ENCODE measurements at places on chromosomes 6 and 20.

DNA sequence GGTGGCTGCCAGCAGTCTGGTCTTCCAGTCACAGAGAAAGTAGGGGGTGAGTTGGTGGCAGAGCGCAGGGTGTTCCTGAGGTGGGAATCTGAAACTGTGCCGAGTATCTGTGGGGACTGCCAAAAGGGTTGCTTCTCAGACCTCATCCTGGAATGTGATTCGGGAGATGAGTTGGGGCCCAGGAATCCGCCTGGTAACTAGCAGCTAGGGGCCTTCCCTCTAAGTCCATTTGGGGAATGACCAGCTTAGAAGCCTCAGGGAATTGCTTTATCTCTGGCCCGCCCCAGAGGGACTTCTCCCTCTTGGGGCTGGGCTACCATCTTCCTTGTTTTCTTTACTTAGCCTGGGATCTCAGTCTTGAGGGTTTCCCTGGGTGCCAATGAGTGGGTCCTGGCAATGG is 49.6 kb downstream of the MOCS1 start:
- DNase-seq, result no peak

DNA sequence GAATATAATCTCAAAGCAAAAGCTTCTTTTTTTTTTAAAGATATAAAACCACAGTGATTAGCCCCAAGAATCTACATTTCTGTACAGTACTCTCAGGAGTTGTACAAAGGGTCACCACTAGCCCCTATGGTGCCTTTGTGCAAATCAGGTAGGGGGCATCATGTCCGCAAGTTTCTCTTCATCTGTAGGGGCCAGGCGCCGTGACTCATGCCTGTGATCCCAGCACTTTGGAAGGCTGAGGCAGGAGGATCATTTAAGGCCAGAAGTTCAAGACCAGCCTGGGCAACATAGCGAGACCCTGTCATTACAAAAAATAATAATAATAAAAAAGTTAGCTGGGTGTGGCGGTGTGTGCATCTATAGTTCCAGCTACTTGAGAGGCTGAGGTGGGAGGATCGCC is 63.9 kb downstream of the ZMYND8 start:
- no peak for DNase-seq

- DNase-seq, result no peak
Measured at GRCh38 chr20:58619077-58619863, 31.8 kb upstream of the STX16 start.

- DNase-seq, result no peak
Measured at GRCh38 chr6:117681162-117681741, 6.0 kb downstream of the NUS1 start.

GRCh38 chr6:107690643-107691061 is 133.5 kb downstream of the SCML4 start:
- DNase-seq, result no peak

- no peak for DNase-seq
Measured at GRCh38 chr6:41599015-41599851, 39.0 kb upstream of the MDFI start.

DNA sequence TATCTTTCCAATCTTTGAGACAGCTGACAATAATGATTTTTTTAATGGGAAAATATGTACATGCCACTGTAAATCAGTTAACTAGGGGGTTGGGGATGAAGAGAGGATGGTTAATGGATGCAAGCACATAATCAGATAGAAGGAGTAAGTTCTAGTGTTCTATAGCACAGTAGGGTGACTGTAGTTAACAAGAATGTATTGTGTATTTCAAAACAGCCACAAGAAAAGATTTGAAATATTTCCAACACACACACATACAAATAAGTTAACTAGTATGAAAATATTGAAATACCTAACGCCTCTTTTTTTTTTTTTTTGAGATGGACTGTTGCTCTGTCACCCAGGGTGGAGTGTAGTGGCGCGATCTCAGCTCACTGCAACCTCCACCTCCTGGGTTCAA is 153.4 kb upstream of the SALL4 start:
- no peak for DNase-seq

- DNase-seq, result no peak
Measured at GRCh38 chr20:37515876-37516275, 5.2 kb upstream of the NNAT start.

DNA sequence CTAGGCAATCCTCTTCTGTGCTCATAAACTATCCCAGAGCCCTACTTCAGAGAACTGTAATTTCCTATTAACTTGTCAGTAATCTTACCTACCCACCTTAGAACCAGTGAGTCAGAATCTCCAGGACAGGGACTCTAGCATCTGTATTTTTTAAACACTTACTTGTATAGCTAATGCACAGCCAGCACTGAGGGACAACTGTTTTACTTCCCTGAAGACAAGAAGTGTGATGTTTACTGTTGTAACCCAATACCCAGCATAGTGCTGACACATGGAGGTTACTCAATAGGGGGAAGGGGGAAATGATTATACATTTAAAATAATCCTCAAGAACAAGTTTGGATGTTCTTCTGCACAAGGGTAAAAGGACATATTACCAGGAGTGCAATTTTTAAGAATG is 130.8 kb downstream of the BTBD9 start:
- DNase-seq, result no peak

DNA sequence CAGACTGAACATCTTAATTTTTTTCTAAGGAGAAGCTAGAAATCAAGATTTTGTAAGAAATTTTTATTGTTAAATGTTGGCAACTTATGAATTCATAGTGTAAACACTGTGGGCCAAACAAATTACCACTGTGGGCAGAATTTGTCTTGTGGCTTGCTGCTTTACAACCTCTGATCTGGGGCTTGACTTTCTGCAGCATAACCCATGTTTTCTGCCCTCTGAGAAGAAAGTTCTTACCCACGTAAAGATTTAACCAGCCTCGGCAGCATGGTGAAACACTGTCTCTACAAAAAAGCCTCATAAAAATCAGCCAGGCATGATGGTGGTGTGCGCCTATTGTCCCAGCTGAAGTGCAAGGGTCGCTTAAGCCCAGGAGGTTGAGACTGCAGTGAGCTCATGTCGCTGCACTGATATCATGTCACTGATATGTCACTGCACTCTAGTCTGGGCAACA is 12.9 kb downstream of the ITCH start:
- DNase-seq, result no peak

DNA sequence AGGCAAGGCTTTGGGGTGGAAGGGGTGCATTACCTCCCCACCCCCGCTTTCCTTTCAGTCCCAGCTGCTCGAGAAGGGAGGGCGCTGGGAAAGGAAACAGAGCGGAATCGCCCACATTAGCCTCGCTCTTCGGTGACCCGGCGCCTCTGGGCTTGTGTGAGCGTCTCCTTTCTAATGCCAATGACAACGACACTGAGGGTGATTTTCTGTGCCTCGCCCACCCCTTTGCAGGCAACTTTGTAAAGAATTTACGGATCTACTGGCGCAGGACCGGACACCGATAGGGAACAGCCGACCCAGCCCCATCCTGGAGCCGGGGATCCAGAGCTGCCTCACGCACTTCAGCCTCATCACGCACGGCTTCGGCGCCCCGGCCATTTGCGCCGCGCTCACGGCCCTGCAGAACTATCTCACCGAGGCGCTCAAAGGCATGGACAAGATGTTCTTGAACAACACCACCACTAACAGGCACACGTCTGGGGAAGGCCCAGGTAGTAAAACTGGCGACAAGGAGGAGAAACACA is 24.3 kb downstream of the TFAP2B start:
- no peak for DNase-seq

DNA sequence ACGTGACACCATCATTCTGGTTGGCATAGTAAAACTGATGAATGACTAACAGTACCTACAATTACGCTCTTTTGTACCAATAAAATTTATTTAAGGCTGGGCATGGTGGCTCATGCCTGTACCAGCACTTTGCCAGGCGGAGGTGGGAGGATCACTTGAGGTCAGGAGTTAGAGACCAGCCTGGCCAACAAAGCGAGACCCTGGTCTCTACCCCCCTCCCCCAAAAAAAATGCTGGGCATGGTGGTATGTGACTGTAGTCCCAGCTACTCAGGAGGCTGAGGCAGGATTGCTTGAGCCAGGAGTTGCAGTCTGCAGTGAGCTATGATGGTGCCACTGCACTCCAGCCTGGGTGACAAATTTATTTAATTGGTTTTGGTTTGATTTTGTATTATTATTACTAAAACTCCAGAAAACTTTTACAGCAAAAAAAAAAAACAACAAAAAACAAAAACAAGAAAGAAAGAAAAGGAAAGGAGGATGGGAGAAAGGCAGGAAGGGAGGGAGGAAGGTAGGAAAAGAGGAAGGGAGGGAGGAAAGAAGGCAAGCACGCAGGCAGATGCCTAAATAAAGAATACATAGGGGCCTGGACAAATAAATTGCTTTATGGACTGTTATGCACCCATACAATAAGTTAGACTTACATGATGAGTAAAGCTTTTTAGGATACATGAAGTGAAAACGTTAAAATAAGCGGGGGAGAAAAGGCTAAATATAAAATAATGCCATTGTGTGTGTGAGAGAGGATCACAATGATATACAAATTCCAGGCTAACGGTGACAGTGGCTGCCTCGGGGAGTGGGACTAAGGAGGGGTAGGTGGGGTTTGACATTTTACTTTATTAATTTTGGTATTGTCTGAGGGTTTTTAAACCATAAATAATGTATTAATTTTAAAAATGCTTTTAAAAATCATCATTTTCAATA is 682 bp upstream of the ZSCAN9 start:
- no peak for DNase-seq

- DNase-seq, result no peak
Measured at GRCh38 chr6:158257425-158257759, 54.9 kb upstream of the TULP4 start.

DNA sequence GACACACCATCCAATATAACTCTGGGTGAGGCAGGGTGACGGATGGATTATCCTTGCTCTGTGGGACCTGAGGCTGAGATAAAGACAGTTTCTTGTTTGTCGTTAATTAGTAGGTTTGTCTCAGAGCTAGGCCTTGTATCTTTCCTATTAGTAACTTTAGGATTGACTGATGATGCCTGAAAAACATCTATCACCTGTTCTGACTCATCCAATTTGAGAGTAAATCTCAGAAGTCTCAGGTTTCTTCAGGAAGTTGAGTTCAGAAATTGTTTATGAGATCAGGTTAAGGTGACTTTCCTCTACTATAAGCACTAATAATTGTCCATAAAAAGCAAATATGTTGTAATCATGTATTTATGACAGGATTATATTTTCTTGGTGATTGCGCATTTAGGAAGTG is 129.5 kb upstream of the SUPT3H start:
- DNase-seq, result no peak

DNA sequence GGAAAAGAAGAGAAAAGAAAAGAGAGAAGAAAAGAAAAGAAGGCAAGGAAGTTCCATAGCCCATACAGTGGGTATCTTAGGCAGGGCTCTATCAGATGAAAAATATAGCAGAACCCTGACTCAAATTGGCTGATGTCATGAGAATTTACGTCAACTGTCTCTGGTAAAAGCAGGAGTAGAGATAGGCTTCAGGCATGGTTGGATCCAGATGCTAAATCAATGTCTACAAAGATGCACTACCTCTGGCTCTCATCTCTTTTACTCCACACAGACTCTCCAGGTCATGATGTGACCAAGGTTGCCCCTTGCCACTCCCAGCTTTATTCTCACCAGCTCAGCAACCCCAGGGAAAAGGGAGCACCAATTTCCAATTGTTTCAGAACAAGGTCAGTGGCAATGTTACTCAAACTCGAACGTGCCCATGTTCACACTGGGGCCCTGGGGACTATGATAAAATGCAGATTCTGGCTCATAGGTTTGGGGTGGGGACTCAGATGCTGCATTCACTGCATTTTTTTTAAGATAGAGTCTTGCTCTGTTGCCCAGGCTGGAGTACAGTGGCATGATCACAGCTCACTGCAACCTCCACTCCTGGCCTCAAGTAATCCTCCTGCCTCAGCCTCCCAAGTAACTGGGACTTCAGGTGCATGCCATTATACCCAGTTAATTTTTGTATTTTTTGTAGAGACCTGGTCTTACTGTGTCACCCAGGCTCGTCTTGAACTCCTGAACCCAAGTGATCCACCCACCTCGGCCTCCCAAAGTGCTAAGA is 33.4 kb upstream of the PTGIS start:
- no peak for DNase-seq

DNA sequence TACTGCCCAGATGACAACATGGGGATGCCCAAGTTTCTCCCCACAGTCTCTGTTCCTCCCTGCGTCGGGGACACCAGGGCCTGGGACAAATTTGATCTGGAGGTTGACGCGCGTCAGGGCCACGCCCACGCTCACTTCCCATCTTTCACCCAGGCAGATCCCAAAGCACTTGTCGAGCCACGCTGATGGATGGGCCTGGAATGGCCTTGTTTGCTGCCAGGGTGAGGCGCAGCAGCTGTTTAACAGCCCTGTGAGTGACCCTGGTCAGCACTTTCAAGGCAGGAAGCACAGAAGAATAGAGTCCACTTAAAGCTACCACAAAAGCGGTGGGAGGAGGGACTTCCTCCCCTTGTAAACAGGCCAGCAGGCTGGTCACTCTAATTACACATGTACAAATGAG is 324.7 kb upstream of the JARID2 start:
- no peak for DNase-seq

DNA sequence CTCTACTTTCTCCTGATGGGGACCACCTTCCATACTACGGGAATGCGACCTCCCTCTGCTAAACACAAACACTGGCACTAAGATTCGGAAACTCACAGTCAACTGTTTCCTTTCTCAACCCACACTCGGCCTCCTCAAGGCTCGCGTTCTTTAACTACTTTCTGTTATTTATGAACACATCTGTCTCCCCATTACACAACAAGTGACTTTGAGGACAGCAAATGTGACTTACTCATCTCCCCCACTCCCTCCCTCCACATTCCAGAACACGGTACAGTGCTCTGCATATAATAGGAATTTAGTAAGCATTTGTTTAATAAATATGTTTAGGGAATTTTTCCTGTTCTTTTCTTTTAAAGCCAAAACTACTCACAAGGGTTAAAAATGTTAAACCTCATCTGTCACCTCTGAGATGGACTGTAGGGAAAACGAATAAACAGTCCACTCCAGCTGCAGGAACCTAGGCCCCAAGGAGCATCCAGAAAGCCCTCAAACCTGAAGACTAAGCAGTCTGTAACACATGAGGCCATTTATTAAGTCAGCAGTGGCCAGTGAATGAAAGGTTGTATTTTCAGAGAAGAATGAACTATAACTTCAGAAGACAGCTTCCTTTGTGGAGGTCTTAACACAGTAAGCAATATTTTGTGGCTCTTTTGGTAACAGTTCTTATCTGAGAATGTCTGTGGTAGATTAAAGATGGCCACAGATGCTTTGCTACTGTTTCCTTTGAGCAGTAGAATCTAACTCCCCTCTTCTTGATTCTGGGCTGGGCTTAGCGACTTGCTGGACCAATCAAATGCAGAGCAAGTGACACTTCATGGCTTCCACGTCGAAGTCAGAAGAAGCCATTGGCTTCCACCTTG is 209.6 kb upstream of the DTNBP1 start:
- DNase-seq, result no peak

DNA sequence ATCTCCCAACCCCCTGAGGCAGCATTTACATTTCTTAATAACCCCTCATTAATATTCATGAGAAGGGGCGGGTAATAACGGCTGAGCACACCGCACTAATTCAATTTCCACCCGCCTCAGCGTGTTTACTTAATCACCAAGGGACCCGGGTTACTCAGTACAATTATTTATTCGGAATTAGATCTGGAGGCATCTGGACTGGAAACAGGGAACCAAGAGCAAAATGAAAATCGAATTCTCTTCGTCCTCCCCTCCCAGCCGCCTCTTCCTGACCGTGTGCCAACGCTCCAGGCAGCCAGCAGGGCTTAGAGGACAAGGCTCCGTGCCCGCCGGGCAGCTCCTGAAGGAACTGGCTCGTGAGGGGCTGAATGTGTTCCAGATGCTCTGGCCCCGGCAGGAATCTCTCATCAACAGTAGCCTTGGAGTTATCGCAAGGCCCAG is 23.5 kb upstream of the CTNNBL1 start:
- DNase-seq, result no peak

- no peak for DNase-seq
Measured at GRCh38 chr20:53019464-53019863, 47.3 kb downstream of the TSHZ2 start.

Measured in activated CD4-positive, CD25-positive, alpha-beta regulatory T cell treated with anti-CD3 and anti-CD28 coated beads, Interleukin-2, amount 50 U/mL, for 16 hours (primary cell).